ENCODE measurements at places on chromosomes 16 and 17.

GRCh38 chr17:2106308-2106955 lies 51.5 kb downstream of the HIC1 start:
- no peak for DNase-seq

- peak; percentile 54 for DNase-seq
Observed at GRCh38 chr17:20008242-20009051, 712 bp upstream of the SPECC1 start.

DNA sequence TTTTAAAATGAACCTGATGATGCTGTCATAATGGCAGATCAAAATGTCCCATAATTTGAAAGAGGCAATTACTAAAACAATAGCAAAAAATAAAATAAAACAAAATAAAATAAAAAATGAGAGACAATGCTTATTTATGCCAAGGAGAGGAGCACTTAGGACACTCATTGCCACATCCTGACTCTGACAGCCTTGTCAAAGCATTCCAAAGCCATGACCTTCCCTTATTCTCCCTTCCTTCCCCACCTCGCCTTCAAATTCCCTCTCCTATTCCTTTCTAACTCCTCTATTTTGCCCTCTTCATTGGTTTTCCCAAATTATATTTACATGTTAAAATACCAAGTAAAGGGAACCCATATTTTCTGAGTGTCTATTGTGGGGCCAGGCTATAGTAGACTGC lies 220.0 kb downstream of the CDH13 start:
- DNase-seq = no peak

- DNase-seq = no peak
Observed at GRCh38 chr16:11117576-11118211, 138.3 kb downstream of the SOCS1 start.

- no peak for DNase-seq
Observed at GRCh38 chr17:45808845-45809244, 24.7 kb downstream of the CRHR1 start.

DNA sequence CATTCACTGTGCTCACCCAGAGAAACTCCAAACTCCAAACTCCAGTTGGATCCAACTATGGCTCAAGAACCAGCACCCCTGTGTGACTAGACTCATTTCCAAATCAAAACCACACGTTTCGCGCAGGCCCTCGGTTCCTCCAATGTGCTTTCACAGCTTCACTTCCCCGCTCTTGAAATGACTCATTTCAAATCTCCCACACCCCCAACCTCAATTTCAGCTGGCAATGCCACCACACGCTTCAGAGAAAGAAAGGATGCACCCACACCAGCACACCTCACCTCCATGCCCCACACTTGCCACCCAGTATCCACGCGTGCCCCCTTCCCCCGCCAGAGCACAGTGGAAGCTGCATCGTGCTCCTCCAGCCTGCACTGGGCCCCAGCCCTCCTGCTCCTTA lies 9.0 kb downstream of the TMEM92 start:
- DNase-seq = peak; percentile 45

GRCh38 chr17:65637786-65638185 lies 76.3 kb upstream of the AXIN2 start:
- no peak for DNase-seq

DNA sequence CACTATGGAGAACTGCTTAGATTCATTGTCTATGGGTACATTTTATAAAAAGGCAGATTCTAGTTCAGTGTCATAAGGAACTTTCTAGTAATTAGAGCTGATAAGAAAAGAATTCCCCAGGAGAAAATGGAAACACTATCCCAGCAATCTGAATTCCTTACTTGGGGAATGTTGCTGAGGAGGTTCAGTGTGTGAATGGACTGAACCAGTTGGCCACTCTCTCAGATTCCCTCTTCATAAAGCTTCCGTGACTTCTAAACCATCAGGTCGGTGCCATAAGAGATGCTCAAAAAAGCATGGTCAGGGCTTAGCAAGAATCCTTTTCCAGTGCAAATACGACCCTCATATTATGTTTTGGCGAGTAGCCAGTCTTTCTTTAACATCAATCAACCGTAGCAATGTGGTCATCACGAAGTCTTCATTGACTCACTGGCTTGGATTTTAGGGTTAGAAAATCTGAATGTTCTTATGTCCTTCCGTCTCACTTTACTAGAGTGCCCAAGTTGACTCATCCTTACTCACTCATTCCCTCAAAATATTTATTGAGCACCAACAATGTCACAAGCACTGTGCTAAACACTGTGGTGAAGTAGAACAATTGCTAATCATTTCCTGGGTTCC lies 102.7 kb upstream of the HLF start:
- no peak for DNase-seq

- peak; percentile 37 for DNase-seq
Observed at GRCh38 chr16:88302666-88303065, 80.1 kb upstream of the ZNF469 start.

- DNase-seq = peak; percentile 61
Observed at GRCh38 chr16:20899477-20900298, 470 bp downstream of the DCUN1D3 start.

Data from aorta (tissue), 5 donors.